ENCODE measurements at places on chromosomes 16 and 17.

DNA sequence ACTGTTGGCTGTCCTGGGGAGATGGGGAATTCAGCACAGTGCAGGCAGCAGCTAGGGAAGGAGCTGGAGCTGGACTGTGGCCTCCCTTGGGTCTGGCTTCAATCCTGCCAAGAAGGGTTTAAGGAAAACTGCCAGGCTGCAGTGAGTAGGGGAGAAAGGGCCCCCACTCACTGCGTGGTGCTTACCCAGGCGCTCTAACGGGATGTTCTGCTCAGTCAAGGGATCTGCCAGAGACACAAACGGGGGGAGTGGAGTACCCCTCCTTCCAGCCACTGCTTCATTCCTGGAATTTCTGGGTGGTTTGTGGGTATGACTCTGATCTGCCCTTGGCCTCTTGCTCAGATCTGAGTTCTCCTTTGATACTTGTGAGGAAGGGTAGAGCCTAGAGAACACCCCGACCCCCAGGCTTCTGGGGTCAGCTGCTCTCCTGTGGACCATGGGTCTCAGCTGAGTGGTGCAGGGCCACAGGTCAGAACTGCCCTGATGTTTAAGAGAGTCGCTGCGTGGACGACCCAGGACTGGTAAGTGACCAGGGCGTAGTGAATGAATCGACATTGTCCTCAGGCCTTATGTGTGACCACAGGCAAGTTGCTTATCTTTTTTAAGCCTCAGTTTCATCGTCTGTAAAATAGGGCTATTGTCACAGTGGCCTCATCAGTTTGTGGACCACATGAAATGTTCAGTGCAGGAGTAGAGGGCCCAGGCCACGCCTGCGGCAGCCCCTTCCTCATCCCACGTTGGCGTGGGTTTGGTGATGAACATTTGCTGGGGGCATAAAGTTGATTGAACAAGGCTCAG, 9.6 kb downstream of the CRISPLD2 start:
- no peak for DNase-seq

DNA sequence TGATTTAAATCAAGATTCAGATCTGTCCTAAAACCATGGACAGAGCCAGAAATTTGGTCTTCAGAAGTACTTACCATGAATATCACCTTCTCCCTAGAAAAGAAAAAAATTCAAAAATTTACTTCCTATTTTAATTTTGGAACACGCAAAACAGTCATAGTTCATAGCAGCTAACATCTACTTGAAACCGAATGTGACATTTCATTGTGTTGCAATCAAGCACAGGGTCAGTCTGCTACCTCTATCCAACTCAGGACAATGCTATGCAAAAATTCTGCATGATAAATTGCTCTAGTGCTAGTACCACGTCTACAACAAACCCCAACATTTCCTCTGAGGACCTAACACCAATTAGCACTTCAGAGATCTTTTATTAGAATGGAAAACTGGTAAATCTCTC, 7.7 kb downstream of the JPT1 start:
- DNase-seq: no peak

- DNase-seq: no peak
These were observed 3.7 kb upstream of the SOX8 start for GRCh38 chr16:977896-978295.

DNA sequence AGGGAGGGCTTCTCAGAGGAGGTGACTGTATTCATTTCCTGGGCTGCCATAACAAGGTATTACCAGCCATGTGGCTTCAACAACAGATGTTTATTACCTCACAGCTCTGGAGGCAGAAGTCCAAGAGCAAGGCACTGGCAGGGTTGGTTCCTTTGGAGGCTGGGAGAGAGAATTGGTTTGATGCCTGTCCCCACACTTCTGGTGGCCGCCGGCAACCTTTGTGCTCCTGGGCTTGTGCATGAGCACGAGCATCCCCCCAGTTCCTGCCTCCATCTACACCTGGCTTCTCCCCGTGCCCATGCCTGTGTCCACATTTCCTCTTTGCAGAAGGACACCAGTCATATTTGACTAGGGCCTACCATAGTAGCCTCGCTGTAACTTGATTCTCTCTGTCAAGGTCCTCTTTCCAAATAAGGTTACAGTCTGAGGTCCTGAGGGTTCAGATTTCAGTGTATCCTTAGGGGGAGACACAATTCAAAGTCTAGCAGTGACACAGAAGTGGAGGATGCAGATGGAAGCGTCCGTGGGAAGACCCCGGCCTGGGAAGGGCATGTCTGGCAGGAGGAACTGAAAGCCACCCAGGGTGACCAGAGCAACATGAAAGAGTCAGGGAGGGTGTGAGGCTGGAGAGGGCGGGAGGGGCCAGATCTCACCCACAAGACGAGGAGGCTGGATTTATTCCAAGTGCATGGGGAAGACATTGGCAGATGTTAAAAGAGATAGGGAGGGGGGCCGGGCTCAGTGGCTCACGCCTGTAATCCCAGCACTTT, 188.2 kb upstream of the HSBP1 start:
- DNase-seq: no peak

GRCh38 chr16:57509231-57509923, 23.1 kb upstream of the DOK4 start:
- DNase-seq: no peak

- DNase-seq: peak; percentile 93
These were observed 73.1 kb downstream of the CCDC182 start for GRCh38 chr17:57671667-57672632.

GRCh38 chr16:46765050-46765449, 16.9 kb upstream of the MYLK3 start:
- DNase-seq: peak; percentile 61

GRCh38 chr16:82629441-82630027, 2.8 kb downstream of the CDH13 start:
- peak; percentile 83 for DNase-seq

DNA sequence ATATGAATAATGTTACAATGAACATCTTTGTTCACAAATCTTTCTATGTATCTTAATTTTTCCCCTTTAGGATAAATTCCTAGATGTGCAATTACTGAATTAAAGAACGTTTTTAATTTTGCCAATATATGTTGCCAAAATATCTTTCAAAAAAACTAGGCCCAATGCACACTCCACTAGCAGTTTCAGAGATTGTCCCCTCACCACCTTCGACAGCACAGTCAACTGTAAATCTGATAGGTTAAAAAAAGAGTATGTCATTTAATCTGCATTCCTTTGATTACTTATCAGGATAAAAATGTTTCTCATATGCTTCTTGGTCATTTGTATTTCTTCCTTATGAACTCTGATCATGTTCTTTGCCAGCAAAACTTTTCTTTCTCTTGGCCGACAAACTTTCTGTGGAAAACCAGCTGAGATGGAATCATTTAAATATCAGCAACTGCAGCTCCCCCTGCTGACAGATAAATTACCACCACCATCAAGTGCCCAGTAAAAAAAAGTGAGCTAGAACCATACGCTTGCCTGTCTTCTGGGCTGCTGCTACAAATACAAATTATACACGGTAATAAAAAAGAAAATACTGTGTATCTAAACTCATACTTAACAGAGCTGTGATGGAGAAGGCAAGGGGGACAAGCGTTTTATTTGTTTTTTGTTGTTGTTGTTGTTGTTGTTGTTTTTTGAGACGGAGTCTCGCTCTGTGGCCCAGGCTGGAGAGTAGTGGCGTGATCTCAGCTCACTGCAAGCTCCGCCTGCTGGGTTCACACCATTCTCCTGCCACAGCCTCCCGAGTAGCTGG, 19.6 kb upstream of the KANSL1 start:
- DNase-seq: peak; percentile 46

DNA sequence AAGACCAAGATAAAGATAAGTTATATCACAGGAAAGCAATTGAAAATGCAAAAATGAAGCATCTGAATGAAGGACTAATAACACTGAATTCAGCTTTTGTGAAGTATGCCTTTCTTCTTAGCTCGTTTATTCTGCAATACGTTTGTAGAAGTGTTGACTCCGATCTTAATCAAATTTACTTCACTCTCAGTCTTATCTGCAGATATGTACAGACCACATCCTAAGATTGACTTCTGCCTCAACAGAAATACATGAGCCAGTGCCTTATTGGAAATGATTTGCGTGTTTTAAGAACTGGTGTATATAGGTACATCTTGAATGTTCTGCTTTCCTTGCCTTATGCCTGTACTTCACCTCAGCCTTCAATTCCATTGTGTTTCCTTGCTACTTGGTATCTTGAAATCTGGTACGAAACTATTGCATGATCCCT, 1.3 kb downstream of the ATF7IP2 start:
- no peak for DNase-seq

GRCh38 chr16:77414752-77415231, 20.0 kb downstream of the ADAMTS18 start:
- peak; percentile 32 for DNase-seq

- DNase-seq: peak; percentile 27
These were observed 724 bp downstream of the GAA start for GRCh38 chr17:80101946-80102663.

DNA sequence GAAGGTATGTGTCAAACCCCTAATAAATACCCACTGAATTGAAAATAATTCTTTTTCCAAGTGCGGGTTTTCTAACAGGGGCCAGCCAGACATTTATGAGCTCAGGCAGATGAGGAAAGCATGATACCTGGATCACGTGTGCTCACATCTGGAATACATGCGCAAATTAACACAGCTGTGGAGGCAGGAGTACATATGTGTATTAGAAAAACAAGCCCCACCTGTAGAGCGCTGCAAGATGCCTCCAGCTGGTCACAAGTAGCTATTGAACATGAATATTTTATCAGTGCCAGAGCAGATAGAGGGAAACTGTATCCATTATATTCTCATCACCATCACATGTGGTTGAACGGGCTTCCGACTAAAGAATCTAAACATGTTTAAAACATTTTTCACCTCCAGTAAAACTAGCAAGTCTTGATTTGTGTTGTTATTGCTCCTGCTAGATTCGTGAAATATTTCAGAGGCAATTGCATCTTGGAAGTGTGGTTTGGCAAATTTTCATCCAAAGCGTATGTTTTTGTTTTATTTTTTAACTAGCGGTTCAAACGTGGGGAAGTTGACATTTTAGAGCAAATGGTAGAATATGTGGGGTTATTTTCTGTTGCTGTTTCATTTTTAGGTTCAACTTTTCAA, 482.8 kb downstream of the CDH13 start:
- no peak for DNase-seq

GRCh38 chr16:20799599-20799998, 6.7 kb downstream of the ERI2 start:
- DNase-seq: no peak

DNA sequence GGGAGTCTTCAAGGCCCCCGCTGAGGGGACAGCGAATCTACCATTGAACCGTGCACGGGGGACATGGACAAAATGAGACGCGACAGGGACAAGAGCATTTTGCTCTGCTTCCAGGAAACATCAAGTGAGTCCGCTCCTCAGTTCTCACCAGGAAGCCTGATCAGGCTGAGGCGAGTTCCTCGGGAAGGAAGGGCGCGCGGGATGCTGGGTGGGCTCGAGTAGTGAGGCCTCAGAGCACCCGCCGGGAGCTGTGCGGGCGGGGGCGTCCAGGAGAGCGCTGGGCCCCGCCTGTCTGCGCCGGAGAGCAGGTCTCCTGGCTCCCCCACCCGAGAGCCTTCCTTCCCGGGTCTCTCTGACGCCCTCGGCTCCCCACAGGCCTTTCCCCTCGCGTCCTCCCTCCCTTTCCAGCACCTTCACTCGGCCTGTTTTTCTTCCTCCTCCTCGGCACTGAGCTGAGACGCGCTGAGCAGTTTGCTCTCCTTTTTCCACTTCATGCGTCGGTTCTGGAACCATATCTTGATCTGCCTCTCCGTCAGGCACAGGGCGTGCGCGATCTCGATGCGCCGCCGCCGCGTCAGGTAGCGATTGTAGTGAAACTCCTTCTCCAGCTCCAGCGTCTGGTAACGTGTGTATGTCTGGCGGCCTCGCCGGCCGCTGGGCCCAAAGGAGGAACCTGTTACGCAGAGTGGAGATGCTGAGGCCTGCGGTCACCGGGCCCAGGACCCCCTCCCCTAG, 2.6 kb upstream of the HOXB5 start:
- no peak for DNase-seq

DNA sequence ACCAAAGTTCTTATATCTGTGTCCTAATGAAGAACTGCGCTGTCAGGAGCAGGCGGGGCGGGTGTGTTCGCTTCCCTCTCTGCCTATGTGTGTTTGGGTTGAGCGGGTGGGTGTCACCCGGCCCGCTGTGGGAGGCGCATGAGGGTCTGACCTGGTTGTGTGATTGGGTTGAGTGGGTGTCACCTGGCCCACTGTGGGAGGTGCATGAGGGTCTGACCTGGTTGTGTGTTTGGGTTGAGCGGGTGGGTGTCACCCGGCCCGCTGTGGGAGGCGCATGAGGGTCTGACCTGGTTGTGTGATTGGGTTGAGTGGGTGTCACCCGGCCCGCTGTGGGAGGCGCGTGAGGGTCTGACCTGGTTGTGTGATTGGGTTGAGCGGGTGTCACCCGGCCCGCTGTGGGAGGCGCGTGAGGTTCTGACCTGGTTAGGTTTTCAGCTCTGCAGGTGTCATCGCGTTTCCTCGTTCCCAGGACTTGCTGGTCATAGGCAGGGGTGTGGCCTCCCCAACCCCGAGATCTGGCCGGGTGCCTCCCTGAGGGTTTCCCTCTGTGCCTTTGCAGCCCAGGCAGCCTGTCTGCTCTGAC, 69.6 kb upstream of the ZNF750 start:
- DNase-seq: no peak

DNA sequence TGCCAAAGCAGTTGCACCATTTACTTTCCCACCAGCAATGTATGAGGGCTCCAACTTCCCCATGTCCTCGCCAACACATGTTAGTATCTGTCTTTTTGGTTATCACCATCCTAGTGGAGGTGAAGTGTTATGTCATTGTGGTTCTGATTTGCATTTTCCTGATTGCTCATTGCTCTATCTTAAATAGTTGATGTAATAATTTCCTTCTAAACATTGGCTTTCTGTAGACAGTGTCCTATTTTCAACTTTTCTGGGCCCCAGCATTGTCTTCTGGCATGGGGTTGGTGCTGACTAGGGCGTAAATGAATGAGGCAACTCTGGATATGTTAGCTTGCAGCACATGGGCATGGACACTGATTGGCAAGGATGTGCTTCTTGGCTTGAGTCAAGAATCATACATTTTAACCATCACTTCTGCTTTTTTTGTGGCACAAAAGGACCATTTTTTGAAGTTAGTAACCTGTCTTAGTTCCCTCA, 25.1 kb downstream of the PLCG2 start:
- DNase-seq: no peak

DNA sequence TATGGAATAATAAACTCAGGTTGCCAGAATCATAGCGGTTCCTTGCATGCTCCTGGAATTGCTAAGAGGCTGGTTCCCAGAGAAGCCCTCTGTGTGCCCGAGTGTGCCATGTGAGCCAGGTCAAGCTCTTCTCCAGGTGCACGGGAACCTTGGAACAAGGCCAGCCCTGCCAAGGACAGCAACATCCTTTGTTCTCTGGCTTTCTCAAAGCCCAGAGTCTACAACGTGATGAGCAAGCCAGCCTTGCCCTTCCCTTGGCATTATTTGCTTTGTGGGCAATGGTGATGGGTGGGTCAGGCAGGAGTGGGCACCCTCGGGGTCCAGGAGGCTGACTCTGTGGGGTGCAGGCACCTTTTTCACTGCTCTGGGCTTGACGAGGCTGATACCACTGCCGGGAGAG, 14.2 kb upstream of the SEC14L1 start:
- peak; percentile 91 for DNase-seq

GRCh38 chr16:3400446-3400778, 392 bp downstream of the ZSCAN32 start:
- DNase-seq: no peak

GRCh38 chr16:57572978-57573728, 30.7 kb downstream of the ADGRG5 start:
- no peak for DNase-seq

Data from mammary epithelial cell (primary cell).